ENCODE measurements at places on chromosomes 4 and X.

DNA sequence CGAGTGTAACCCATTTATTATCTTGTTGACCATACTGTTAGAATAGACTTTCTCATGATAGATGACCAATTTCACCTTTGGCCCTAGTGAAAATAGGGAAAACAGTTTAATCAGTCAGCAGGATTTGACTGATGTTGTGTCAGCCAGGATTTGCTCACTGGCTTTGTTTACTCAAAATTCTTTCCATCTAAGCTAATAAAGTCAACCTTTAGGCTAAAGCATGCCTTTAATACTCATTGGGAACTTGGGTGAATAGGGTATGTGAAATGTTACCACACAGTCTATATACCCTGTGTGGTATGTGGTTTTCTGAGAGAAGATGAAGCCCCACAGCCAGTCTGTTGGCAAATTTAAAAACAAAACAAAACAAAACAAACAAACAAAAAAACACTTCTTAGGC lies 18.7 kb upstream of the SPANXB1 start:
- DNase-seq, result no peak

DNA sequence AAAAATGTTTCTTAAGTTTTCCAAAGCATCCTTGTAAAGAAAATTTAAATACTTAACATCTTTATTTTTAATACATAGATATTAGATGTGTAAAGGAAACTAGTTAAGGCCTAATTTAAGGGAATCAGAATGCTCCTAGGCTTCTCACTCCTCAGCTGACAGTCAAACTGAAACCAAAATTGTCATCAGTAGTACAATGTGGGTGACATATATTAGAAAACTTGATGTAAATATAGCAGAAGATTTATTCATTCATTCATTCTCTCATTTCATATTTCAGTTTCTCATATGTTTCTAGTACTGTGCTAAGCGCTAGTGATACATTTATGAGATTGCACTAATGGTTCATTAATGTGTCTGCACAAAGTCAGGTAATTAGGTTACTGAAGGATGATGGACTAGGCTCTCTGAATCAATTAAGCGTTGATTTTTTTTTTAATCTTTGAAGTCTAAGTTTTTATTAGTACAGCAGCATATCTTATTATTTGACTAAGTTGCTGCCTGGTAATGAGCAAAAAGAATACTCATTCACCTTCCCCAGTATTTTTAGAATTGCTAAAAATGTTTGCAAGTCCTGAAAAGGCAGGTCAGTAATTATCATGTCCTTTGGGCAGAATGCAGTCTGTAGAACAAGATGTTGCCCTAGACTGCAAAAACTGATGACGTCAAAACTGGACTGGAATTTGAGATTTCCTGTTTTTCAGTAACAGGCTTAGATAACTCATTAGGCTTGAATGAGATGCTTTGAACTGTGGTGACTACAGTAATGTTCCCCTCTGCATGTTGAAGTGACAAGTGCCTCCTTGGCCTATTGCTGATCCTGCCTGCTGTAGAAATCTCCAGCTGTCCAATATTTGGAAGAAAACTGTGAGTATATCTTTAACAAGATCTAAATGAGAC lies 128.7 kb downstream of the ARHGAP24 start:
- DNase-seq, result no peak

DNA sequence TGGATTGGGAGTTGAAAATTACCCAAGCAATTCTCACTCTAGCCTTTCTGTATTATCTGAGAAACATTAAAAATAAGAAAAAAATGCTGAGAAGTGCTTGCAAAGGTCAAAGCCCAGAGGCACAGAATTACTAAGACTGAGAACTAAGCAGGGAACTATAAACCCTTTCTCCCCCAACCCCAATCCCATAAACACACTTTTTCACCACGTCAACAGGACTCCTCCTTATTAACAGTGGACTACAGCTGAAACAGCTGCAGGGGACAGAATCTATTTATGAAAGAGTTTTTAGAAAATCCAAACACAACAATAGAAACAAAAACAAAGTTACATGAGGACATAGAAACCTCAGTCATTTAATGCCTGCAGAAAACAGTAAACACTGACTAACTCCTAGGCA lies 984.1 kb downstream of the TRAM1L1 start:
- DNase-seq, result no peak

- peak; percentile 23 for DNase-seq
Observed at GRCh38 chrX:2696698-2697215, 5.7 kb downstream of the CD99 start.

DNA sequence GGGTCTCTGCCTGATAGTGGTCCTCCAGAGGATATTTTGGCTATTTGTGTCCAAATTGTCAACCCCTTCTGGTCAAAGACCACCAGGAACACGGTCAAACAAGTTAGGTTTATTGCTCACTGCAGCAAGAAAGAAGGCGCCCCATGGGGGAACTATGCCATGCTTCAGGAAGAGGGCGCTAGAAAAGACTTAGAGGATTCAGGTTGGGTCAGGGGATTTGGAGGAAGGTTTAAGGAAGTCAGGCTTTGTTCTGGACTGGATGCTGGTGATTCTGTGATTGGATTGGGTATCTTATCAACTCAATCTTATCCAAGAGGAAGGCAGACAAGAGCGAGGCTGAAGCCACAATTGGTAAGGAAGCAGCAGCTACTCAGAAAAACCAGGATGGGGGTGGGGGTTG lies 14.3 kb upstream of the ELF4 start:
- no peak for DNase-seq

Measured in activated effector memory CD4-positive, alpha-beta T cell treated with Interleukin-2 at 50 U/mL for 16 hours (primary cell).